ENCODE measurements at places on chromosomes 7 and 10.

DNA sequence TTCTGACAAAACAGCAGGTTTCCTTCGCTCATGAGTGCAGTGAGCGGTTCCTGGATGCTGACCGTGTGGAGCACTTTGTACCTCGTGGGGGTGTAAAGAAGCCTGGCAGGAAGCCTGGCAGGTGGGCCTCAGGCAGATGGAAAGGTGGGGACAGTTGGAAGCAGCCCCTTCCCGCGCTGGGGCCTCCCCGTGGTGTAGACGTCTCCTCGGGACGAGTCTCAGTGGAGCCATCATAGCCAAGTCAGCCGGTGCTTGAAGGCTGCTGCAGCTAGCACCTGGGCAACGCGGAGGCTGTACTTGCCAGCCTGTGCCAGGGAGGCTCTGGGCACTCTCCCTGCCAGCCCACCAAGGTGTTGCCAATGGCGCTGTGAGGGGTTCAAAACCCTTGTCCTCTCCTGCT is 154.5 kb downstream of the WDR37 start:
- DNase-seq: no peak

- no peak for DNase-seq
Measured at GRCh38 chr7:37933018-37933566, 12.7 kb downstream of the EPDR1 start.

GRCh38 chr7:120521761-120522737 is 249.1 kb downstream of the KCND2 start:
- no peak for DNase-seq

DNA sequence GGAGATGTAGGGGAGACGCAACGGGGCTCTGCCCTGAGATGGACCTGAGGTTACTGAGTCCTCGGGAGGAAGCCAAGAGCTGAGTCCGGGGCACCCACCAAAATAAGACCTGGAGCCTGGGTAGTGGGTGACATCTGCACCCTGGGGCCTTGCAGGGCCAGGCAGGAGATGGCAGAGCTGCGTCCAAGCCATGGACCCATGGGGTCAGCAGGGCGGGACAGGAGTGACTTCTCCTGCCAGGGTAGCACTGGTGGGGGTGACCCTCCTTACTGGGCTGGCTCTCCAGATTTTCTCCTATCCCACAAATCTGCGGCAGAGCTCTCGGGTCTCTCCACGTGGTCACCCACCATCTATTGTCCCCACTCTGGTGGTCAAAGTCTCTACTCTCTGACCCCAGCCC is 2.1 kb downstream of the GHRHR start:
- DNase-seq: no peak

DNA sequence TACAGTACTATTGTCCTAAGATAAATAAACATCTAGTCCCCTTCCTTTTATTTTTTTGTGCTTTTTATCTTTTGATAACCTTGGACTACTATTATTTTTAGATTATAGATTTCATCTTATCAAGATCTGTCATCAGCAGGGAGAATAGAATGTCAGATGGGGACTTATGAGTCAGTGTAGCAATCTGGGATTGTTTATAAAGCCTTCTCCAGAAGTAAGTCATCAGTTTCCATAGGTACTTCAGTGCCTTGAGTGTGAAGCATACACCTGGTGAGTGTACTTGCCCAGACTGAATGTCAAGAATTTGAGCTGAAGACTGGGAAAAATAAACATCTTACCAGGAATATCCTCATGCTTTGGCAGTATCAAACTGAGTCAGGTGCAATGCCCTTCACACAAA is 2.1 kb downstream of the CASD1 start:
- DNase-seq: no peak

- DNase-seq: no peak
Measured at GRCh38 chr10:32317795-32318357, 29.1 kb downstream of the EPC1 start.

DNA sequence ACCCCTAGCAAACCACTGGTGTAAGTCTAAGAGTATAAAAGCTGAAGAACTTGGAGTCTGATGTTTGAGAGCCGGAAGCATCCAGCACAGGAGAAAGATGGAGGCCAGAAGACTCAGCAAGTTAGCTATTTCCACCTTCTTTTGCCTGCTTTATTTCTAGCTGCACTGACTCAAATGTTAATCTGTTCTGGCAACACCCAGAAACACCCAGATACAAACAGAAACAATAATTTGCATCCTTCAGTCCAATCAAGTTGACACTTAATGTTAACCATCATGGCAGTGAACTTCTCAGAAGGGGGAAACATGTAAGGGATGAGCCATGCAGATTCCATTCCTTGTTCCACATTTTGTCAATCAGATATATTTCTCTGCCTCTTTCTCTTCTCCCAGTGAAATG is 101.8 kb upstream of the FERD3L start:
- DNase-seq: no peak

Measured in NCI-H1048 (cell line).